ENCODE measurements at places on chromosomes 2 and 18.

DNA sequence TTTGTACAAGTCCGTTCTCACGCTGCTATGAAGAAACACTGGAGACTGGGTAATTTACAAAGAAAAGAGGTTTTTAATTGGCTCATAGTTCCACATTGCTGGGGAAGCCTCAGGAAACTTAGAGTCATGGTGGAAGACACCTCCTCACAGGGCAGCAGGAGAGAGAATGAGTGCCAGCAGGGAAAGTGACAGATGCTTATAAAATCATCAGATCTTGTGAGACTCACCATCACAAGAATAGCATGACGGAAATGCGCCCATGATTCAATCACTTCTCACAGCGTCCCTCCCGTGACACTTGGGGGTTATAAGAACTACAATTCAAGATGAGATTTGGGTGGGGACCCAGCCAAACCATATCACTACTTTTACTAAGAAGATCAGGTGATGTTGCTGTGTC, 285.8 kb downstream of the TMX3 start:
- DNase-seq, result peak; percentile 37

- DNase-seq, result peak; percentile 88
These were observed 40.9 kb downstream of the KLHL29 start for GRCh38 chr2:23425885-23426262.

DNA sequence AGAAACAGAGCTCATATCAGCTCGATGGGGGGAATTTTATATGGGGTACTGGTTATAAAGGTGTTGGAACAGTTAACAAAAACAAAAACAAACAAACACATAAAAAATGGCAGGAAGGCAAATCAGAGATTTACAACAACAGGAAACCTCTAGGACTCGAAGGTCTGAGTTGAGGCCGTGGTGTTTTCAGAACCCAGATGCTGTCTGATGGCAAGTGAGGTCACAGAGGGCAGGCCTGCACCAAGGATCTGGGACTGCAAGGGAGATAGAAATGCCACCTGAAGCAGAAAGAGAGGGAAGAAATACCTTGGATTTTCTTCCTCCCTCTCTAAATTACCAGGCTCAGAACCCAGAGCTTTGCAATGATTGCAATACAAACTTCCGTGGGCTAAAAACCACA, 429.5 kb downstream of the ZNF521 start:
- no peak for DNase-seq

DNA sequence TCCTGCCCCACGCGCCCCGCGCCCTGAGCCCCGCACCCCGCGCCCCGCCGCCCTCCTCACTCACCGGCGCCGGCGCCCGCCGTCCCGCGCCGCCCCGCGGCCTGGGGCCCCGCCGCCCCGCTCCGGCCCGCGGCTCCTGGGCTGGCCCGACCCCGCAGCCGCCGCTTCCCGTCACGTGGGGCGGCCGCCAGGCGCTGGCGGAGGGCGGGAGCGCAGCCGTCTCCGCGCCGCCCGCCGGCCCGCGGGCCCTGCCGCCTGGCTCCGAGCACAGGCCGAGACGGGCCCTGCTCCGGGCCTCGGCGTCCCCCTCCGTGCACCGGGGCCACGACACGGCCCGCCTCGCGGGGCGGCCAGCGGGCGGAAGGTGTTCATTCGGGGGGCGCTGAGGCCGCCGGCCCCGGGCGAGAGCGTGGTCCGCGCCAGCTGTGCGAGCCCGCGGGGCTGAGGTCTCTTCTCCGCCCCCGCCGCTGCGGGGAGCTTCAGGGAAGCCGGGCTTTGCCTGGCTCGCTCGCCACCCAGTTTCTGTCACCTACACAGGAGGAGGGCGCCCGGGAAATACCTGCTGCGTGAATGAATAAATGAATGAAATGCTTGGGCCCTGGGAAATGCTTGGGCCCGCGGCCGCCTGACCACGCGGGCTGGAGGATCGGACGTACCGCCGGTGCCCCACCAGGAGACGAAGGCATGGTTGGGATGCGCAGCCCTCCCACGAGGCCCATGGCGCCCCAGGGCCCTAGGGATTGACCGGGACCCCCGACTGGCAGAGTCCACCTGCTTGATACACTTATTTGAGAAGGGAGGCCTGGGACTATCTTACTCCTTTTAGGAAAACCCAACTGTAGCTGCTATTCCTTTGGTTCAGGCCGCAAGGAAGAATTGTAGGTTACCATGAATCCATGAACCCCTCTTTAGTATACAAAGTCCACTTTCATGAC, at the start of gene TGFBRAP1:
Gene TGFBRAP1 (minus strand): TSS at position 175 of the 935 bp plus-strand sequence. CDS start 21,434 bp downstream, outside the sequence.
- DNase-seq, result peak; percentile 55

- no peak for DNase-seq
These were observed 14.7 kb downstream of the NABP1 start for GRCh38 chr2:191692502-191693115.

GRCh38 chr18:46677611-46678010, 20.6 kb upstream of the LOXHD1 start:
- DNase-seq, result peak; percentile 27

DNA sequence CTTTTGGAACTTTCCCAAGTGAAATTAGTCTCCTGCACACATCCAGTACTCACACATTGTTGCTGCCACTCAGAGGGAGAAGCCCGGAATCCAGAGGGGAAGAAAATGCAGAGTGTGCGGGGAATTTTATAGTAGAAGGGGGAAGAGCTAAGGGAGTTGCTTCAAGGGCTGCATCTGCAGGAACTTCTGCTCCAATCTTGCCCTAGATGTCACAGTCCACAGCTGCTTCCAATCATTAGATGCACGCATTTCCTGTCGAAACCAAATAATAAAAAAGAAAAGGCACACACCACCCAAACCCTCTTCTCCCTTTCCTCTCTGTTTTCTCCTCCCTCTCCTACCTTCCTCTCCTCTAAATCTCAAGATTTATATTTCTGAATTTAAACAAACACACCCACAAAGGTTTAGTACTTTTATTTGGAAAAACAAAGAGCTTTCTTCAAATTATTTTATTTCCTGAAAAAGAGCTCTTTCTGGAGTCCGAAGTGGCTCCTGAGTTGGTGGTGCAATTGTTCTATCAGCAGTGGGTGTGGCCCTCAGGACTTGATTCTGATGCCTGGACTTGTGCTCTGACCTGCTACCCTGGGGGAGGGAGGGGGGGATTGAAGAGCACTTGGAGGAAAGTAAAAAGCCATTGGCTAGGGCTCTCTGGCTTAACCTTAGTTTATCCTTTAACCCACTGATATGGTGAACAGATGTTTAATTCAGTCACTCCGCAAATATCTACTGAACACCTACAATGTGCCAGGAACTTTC, 72.0 kb downstream of the KCNE4 start:
- DNase-seq, result peak; percentile 32

DNA sequence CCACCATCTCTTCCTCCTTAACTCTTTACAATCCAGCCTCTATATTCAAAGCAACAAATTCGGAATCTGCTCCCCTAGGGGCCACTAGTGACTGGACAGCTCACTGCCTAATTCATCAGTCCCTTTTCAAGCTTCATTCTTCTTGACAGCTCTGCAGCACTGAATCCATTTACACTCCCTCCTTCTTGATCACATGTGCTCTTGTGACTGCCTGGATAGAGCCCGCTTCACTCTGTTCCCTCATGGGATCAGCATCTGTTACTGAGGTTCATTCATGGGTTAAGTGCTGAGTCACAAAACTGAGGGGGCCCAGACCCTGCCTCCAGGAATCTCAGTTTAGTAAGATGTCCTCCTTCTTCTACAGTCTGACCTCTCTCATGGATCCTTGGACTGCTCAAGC, 81.5 kb downstream of the CYRIA start:
- DNase-seq, result no peak

- peak; percentile 53 for DNase-seq
These were observed 2.1 kb downstream of the CNTNAP5 start for GRCh38 chr2:124027182-124027581.

DNA sequence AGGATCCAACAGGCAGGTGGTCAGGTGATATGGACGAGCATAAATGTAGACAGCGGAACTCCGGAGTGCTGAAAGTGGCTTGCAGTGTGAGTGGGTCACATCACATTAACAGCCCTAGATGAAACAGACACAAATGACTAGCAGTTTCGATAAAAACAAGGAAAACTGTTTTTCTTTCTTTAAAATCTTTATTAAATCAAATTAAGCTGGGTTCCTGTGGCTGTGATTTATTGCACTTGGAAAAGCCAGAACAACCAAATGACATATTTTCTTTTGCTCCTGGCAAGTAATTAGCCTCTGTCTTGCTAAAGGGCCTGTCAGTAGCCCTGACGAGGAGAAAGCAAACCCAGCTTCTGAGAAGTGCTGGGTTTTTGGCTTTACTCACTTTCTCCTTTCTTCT, 152.9 kb upstream of the DDX18 start:
- DNase-seq, result no peak

DNA sequence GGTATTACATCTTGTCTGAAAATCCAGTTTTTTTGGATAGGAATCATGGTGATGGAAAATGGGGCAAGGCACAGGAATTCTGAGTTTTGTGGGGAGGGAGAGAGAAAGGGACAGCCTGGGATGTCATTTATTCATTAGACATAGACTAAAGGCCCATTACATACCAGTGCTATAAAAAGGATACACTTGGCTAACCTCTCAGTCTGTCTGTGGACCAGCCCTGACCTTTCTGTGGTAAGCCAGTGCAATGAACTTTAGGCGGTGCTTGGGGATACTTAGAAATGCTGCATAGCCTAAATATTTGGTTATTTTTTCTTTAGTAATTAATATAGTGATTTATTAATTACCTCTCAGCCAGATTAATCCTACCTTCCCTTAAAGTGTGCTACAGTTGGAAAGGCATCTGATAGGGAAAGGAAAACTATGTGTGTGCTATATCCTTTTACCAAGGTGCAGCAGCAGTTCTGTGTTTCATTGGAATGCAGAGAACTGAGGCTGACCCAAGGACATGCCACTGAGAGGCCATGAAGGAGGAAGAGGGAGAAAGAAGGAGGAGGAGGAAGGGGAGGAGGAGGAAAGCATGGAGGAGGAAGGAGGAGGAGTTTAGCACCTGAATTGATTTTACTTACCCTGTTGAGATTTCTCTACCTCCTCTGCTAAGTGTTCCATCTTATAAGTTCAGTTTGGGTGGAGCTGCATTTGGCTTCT, 37.5 kb downstream of the KCNS3 start:
- DNase-seq, result no peak

GRCh38 chr2:75210409-75210808, 11.1 kb upstream of the TACR1 start:
- no peak for DNase-seq

DNA sequence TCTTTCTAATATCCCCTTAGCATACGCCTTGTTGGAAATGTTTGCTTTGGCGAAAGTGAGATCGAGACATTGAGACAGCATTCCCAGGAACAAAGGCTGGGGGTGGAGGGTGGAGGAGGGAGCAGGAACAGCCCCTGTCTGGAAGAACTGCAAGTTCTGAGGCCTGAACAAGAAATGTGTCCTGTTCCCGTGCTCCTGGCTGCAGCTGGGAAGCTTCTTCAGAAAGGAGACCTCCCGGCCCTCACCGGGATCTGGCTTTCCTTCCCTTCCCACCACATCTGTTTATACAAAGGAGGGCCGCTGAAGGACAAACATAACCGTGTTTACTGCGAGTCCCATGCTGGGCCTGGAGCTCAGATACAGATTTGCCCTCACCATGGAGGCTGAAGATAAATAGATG, 35.9 kb downstream of the AFF3 start:
- DNase-seq, result peak; percentile 85

DNA sequence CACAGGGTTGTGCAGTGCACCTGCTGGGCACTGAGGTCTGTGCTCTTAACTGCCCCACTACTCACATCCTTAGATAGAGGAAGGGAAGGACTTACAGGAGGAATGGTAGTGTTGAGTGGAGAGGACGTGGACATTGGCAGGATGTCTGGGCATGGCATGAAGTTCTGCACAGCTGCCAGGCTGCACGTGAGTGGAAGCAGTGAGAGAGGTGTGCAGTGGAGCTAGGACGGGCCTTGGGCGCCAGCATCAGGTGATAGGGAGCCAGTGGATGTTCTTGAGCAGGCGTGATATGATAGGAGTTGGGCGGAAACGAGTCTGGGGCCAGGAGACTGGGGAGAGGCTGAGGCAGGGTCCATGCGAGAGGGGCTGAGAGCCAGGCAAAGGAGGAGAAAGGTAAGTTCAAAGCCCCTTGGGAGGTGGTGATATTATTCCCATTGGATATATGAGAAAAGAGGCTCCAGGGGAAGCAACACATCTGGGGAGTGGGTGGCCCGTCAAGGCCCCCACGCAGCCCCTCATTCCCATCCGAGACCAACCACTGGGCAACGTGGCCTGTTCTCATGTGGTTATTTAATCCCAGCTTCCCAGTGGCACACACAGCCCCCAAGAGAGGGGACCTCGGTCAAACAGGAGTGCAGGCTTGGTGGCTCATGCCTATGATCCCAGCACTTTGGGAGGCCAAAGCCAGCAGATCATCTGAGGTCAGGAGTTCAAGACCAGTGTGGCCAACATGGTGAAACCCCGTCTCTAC, 45.7 kb upstream of the SNED1 start:
- DNase-seq, result no peak

DNA sequence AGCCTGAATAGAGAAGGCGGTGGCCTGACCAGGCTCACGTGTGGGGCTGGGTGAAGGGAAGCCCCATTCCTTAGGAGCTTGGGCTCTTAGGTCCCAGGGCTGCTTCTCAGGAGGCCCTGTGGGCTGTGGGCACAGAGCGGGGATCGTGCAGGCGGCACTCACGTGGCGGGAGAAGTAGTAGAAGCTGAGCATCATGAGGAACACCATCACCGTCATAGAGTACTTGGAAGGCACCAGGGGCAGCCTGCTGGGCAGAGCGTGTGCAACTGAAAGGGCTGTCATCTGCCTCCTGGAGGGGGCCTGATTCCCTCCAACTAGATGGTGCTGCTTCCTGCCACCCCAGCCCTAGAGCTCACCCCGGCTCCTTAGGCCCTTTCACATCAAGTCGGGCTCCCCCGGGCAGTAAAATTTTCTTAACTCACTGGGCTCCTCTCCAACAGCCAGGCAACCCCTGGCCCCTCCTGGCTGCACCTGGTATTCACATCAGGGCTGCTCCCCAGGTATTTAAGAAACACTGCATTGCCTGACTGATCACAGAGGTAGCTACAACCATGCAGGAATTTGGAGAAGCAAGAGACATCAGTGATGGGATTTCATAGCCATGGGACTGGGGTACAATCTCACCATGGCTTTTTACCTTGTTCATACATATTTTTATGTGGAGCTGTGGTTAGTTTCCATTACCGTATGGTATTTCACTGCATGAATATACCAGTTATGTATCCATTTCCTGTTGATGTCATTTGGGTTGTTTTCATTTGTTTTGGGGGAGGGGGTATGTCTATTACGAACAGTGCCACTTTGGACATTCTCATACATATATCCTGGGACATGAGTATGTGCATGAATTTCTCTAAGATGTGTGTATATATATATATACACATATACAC, 32.9 kb downstream of the CENPO start:
- DNase-seq, result peak; percentile 69

DNA sequence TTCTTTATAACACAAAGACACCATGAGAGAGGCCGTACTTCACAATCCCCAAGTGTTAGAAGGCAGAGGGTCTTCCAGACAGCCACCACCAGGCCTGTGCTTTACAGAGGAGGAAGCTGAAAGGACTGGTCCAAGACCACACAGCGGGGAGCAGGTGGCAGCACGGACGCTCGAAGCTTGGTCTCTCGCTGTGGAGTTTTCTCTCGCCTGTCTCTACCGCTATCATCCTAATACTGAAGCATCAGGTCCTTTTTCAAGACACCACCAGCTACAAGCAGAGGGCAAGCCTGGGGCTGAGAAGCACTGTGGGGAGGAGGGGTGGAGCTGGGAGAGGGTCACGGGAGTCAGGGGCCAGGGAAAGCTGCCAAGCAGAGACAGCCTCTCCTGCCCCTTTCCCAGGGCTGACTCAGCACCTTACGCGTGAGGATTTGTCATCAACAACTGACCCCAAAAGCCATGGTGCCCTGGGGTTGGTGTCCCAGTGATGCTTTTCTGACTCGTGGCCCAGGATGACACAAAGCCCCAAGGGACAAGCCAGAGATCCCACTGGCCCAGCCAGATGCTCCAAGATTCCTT, 31.9 kb upstream of the FOSL2 start:
- peak; percentile 86 for DNase-seq

GRCh38 chr2:145644820-145645302, 1124.9 kb upstream of the ZEB2 start:
- DNase-seq, result no peak

Measured in mesenchymal stem cell (in vitro differentiated cells and primary cell).